Memory B cell (primary cell): ENCODE measurements at places on chromosomes 13 and 19.

- no peak for DNase-seq
Observed at GRCh38 chr13:35630551-35631275, 154.2 kb upstream of the MAB21L1 start.

GRCh38 chr19:33661336-33661735, 39.6 kb downstream of the CHST8 start:
- DNase-seq = no peak

GRCh38 chr13:30743319-30744055, 8.1 kb downstream of the ALOX5AP start:
- no peak for DNase-seq

GRCh38 chr19:18991006-18991405, 42.3 kb downstream of the SUGP2 start:
- no peak for DNase-seq

DNA sequence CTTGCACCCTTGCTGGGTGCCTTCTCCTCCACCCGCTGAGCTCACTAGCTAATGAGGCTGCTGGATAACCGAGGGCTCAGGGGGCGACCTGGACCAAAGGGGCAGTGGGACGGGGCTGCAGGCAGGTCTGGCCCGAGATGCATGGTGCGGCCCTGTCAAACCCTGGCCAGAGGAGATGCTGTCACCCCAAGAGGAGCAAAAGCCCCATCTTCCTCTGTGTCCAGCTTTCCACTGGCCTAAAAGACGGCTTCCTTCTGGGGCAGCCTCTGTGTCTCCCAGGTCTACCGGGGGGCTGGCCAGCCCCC, 261.8 kb downstream of the TBC1D4 start:
- no peak for DNase-seq

DNA sequence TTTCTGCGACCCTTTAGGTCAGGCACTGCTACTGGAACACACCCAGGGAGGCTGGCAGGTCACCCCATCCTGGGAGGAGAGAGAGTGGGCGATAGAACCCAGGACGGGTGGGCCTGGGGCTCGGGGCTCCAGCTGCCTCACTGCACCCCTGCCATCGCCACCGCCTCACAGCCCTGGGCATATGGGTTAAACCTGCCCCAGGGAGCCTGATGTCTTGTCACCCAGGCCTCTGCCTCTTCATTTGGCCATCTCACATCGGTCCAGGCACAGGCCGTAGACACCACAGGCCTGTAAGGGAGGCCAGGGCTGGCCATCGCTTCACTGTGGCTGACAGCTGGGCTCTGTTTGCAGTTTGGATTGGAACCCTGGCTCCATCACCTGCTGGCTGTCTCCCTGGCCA, 10.2 kb downstream of the PRPF31 start:
- no peak for DNase-seq

GRCh38 chr13:95707442-95708390, 30.8 kb downstream of the DNAJC3 start:
- DNase-seq = no peak

GRCh38 chr13:100363874-100364273, 224.7 kb downstream of the GGACT start:
- DNase-seq = no peak

- DNase-seq = no peak
Observed at GRCh38 chr13:77696879-77697216, 639 bp upstream of the SLAIN1 start.

DNA sequence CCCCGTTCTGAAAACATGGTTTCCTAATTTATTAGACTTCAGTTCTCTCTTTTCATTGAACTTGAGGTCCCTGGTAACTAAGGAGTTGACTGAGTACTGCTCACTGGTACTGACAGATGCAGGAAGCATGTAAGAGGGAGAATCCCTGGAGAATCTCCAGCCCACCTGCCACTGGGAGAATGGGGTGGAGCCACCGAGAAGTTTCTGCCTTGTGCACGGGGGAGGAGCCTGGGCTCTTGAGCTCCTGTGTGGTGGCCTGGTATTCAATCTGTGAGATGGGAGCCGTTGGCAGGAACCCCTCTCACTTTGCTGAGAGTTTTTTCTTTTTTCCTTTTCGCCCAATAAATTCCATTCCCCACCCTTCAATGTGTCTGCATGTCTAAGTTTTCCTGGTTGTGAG, 13.2 kb upstream of the AKAP11 start:
- no peak for DNase-seq

- no peak for DNase-seq
Observed at GRCh38 chr13:73677048-73677601, 457.1 kb downstream of the KLF12 start.

- DNase-seq = no peak
Observed at GRCh38 chr13:80118506-80118905, 222.4 kb downstream of the SPRY2 start.

DNA sequence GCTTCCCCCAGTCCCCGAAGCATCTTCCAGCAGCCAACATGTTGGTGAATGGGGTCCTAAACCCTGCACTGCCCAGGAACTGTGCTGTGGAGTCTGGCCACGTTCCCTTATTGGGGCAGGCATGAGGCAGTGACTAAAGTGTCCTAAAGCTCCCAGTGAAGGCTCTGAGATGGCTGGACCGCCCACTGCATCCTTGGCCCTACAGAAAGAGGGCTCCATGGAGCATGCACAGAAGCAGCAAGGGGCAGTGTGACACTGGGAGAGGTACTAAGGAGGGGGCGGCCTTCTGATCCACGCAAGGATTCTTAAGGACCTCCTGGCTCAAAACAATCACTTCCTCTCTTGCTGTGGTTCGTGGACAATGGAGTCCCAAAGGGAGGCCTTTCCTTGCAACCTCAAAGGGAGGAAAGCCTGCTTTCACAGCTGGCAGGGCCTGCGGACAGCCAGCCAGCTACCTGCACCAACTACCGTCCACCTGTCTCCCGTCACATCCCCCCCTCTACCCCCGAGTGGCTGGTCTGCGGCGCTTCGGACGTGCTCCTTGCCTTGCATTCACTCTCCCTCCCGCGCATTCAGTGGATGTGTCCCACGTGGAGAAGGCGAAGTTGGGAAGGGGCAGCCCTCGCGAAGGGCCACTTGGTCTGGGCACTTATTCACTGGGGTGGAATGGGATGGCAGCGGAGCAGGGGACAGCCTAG, 63.9 kb upstream of the STARD13 start:
- no peak for DNase-seq

DNA sequence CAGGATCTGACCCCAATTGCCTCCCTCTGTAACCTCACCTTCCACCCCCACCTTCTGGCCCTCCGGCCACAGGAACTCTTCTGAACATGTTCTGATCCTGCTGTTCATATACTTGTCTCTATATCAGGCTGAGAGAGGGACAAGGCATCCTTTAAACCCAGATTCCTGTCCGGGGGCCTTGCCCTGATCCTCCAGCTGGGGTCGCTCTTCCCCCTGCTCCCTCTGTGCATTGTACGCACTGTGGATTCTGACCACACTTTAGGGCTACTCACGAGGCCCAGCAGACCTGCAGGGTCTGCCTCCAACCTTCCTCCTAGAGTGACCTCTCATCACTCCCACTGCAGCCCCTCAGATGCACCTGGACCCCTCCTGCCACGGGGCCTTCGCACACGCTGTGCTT, 269.3 kb downstream of the UQCRFS1 start:
- DNase-seq = no peak

- DNase-seq = no peak
Observed at GRCh38 chr19:19165396-19165795, 4.7 kb downstream of the MEF2B start.

GRCh38 chr13:94722609-94723345, 10.4 kb upstream of the SOX21 start:
- DNase-seq = no peak

DNA sequence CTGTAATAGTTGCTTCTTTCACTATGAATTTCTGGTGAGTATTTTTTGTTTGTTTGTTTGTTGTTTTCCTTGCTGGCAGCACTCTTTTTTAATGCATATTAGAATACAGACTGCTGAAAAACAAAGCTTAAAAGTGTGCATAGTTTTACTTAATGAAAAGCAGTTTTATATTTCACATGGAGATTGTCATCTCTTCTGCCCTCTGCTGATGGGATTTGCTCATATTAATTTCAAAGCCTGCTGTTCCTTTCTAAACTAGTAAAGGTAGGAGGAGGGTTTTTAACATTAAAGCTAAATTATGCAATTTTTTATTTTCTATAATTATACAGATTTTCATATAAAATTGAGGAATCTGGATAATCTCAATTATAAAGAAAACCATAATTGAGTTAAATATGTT, 692.6 kb upstream of the SLITRK1 start:
- DNase-seq = no peak

DNA sequence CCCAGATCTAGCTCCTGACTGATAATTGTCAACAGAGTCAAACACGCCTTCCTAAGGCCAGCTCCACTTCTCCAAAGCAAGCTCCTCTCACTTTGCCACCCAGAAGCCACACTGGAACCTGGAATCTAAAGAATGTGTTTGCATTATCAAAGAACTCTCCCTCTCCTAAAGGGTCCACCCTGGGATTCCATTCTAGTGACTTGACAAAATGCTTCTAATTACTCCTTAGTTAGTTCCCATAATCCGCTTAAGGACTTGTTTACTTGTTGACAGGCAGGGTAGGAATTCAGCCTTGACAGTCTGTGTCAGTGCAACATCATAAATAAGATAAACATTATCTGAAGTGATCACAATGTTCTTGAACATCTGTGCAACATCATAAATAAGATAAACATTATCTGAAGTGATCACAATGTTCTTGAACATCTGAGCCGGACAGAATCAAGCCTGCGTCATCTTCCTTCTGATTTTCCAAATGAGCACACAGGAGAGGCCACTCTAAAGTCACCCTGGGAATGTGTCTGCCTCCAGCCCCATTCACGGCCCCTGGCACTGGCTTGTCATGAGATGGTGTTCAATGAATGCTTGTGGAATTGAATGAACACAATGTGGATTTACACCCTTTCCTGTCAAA, 512.1 kb downstream of the IRS2 start:
- no peak for DNase-seq

DNA sequence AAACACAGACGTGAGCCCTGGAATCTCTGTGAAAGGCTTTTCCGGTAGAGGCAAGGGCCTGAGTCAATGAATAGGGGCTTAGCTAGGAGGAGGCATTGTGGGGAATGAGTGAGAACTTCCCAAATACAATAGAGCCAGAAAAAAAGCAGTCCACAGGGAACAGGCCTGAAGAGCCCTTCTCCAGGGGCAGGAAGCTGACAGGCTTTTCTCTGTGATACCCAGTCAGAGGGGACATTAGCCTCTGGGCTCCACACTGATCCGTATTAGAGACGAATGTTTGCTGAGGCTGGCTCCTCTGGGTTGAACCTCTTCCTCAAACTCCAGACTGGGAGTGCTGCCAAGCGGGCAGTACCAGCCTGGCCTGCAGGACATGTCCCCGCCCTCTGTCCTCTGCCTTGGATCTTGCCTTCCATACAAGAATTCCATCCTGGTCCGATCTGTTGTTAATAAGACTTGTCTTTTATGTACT, 2.3 kb downstream of the DHRS12 start:
- no peak for DNase-seq

- DNase-seq = no peak
Observed at GRCh38 chr13:106337096-106337850, 198.2 kb downstream of the EFNB2 start.

GRCh38 chr13:113927661-113928581, 46.0 kb downstream of the C13orf46 start:
- DNase-seq = no peak

- DNase-seq = no peak
Observed at GRCh38 chr13:96020155-96020575, 33.0 kb downstream of the UGGT2 start.

DNA sequence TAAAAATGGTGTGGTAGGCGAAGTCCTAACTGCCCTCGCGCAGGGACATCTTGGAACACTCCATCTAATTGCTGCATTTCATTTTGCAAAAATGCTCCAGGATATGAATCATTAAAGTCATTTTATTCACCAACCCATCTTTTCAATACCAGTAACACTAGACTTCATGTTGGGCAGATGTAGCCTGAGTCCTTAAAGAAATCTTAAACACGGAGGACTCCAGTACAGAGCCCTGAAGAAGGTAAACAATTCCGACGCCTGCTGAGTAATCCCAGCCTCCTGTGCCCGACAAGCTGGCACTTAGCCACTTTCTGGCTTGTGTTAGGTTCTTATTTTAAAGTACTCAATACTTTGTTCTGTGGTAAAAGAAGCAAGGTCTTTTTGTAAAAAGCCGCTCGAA, 58.0 kb upstream of the IRS2 start:
- no peak for DNase-seq
